Fibroblast of skin of right quadriceps (primary cell): ENCODE measurements at places on chromosomes 7 and 10.

DNA sequence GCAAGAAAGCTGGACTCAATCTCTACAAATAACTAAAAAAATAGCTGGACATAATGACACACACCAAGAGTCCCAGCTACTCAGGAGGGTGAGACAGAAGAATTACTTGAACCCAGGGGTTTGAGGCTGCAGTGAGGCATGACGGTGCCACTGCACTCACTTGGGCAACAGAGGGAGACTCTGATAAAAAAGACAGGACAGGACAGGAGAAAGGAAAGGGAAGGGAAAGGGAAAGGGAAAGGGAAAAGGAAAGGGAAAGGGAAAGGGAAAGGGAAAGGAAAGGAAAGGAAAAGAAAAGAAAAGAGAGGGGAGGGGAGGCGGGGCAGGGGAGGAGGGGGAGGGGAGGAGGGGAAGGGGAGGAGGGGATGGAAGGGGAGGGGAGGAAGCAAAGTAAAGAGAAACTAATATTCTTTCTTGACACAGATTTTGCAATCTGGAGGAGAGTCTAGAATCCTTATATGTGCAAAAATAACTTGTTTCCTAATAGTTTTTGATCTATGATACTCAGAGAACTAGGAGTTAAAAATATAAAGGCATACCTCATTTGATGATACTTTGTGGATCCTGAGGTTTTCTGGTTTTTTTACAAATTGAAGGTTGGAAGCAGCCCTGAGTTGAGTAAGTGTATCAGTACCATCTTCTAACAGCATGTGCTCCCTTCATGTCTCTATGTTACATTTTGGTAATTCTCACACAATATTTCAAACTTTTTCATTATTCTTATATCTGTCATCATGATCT, 8.0 kb downstream of the SAR1A start:
- no peak for DNase-seq

DNA sequence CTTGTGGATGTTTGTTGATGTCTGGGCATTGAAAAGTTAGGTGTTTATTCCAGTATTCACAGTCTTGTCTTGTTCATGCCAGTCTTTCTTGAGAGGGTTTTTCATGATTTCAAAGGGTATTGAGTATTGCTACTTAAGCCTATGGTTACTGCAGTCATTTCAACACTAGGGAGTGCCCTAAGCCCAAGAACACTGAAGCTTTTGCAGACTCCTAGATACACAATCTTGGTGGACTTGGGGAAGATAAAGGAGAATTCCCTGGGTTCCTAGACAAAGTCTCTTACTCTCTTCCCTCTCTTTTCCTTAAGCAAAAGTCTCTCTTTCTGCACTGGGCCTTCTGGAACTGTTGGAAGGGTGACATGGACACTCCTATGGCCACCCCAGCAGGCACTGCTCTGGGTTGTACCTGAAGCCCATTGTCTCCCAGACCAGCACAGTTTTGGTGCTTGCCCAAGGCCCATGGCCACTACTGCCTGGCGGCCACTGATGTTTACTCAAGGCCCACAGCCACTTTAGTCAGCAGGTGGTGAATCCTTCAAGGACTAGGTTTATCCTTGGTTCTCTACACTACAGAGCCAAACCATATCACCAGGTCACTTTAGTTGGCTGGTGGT, 24.9 kb downstream of the SAMD9 start:
- peak; percentile 29 for DNase-seq

DNA sequence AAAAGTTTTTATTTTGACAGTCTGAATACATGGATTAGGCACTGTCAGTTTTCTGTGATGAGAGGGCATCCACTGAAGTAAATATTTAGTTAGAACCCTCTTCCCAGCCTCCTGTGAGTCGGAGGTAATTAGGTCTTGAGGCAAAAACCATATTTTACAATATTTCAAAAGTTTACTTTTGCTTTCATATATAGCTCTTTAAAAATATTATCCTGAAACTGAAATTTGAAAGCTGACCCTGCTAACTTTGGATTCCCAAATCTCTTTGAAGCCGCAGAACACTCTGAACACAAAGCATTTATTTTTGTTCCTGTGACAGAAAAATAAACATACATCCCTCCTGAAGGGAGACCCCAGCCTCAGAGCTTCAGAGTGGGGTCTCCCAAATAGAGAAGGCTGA, 317.4 kb downstream of the KIF20B start:
- no peak for DNase-seq

DNA sequence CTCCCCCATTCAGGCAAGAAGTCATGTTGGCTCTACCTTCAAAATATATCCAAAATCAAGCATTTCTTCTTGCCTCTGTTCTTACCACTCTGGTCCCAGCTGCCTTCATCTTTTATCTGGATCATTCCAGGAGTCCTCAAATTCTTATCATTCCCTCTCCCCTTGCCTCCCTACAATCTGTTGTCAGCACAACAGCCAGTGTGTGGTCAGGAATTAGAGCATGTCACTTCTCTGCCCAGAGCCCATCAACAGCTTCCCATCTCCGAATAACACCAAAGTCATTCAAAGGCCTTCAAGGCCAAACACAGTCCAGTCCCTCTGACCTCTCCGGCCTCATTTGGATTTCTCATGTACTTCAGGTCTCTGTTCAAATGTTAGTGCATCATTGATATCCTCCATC, 70.4 kb downstream of the DENND11 start:
- no peak for DNase-seq

DNA sequence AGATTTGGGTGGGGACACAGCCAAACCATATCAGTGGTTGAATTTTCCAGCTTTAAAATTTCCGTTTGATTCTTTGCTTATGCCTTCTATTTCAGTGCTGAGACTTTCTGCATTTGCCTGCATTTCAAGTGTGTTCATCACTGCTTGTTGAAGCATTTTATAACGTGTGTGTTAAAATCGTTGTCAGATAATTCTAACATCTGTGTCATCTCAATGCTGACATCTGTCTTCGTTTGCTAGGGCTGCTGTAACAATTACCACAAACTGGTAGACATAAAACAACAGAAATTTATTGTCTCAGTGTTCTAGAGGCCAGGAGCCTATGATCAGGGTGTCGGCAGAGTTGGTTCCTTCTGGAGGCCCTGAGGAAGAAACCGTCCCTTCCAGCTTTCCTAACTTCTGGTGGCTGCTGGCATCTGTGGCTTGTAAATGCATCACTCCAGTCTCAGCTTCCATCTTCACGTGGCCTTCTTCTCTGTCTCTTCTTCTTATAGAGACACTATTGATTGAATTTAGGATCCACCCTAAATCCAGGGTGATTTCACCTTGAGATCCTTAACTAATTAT, 71.1 kb upstream of the SDK1 start:
- DNase-seq = no peak

DNA sequence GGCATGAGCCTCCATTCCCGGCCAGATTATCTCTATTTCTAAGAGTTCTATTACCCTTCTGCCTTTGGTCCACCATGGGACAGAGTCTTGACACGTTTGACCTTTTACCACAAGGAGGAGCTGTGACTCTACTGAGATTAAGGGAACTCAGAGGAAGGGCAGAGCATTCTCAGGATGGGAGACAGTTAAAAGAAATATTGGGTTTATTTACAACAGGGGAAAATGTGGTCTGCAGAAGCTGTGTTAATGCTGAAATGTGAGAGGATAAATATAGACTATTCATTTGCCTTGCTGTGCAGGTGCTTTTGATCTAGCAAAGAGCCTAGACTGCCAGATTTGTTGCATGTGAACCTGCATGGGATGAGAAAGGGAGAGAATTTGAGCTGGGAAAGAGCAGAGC, 45.8 kb upstream of the PRSS58 start:
- DNase-seq = no peak

DNA sequence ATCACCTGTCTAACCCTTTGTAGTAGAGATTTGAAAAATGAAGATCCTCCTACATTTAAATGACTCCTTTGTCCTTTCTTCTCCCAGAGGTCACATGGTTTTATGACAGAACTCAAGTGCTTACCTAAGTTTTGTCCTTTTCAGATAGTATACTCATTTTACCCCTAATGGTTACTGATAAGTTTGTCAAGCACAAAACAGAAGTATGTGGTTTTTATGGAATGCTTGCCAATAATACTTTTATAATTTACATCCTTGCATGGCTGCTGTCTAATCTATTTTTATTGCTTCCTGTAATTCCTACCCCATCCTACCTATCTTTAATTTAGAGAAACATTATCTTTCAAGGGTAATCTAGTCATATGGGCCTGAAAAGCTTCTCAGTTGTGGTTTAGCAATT, 37.5 kb downstream of the HELLS start:
- no peak for DNase-seq

- DNase-seq = no peak
Observed at GRCh38 chr7:74288034-74288881, 949 bp upstream of the CLIP2 start.

- DNase-seq = peak; percentile 53
Observed at GRCh38 chr7:79137942-79138341, 315.5 kb downstream of the MAGI2 start.
